SHP77 treated with DMSO at 0.1 percent for 48 hours (cell line): ENCODE measurements at places on chromosomes 6 and 20.

GRCh38 chr20:44924541-44924940, 14.7 kb downstream of the PABPC1L start:
- no peak for DNase-seq

DNA sequence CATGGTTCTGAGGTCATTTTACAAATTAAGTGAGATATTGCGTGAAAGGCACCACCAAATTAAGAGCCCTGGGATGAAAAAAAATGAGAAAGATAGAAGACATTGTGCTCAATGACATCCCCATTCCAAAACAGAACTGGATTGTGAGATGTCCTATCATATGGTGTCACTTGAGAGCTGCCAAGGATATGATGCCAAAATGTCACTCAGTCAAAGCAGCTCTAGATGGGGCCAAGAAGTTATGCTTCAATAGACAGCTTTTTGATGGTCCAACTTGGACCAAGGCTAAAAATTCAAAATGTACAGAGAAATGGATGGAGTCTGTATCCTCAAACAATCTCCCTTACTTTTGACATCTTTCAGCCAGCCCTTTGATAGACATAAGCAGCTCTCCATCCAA, 180.8 kb downstream of the UST start:
- no peak for DNase-seq

- no peak for DNase-seq
Observed at GRCh38 chr20:31415653-31416052, 9.6 kb upstream of the DEFB121 start.

GRCh38 chr6:164106345-164106769, 691.8 kb downstream of the QKI start:
- DNase-seq = no peak

- DNase-seq = no peak
Observed at GRCh38 chr20:51363378-51363777, 179.1 kb downstream of the NFATC2 start.

DNA sequence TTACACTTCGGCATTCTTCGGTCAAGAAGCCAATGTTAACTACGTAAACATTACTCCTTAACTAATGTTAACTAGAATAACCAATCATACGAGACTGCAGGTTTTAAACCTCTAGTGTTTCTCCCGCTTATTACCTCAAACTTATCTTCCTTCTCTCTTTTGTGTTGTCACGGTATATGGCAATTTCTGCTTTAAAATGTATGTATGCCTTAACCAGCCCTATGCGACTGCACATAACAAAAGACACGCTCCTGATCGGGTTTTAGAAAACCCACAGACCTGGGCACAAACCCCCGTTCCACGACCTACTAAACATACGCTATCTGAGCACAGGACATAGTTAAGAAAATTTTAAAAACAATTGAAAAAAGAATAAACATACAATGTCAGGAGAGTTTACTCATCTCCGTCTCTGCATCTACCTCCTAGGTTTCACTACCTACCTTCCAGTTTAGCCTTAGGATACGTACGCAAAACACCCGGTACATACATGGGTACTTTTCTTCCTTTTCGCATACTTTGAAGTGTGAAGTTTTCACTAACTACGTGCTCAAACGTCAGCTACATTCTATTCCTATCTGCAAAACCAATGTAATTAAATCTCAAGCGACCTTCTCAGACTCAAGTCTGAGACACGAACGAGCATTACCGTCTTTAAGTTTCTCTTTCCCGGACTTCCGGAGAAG, 1.1 kb downstream of the CD164 start:
- DNase-seq = no peak
